T-helper 1 cell treated with Interleukin-12 subunit alpha and Interleukin-12 subunit beta and Interleukin-4 antibody, amounts not matched to agents 30 ng/mL and 1 ng/mL, for 36 hours (primary cell): ENCODE measurements at places on chromosomes 3 and 15. TPM values are rescaled to one million over a fixed set of nuclear protein-coding genes. Genes with fewer than 3 reads are reported as not detected.

The MOBP gene
- not detected in 2 replicates for total RNA-seq

The CMC1 gene
- total RNA-seq: 19.0 and 19.1 TPM in 2 replicates

The TFDP2 gene
- 28.2 and 29.3 TPM in 2 replicates for total RNA-seq

The SLC2A2 gene
- not detected in 2 replicates for total RNA-seq

The GPR15 gene
- total RNA-seq: 30.4 and 31.1 TPM in 2 replicates

The PLSCR5 gene
- not detected in 2 replicates for total RNA-seq
